Left forelimb (tissue), 1 donor: ENCODE measurements at places on chromosomes 7 and 10.
A peak's percentile ranks its signal among the peaks of the same experiment; 100 is the strongest.

GRCh38 chr10:70950037-70950436, 61.7 kb upstream of the PCBD1 start:
- DNase-seq: no peak

- no peak for DNase-seq
These were observed at the start of gene ATOH7 for GRCh38 chr10:68231817-68232251. ATOH7 (minus strand) TSS chr10:68232113; CDS start chr10:68231677, 436 bp downstream.

GRCh38 chr7:55233001-55233400, 132.1 kb upstream of the LANCL2 start:
- no peak for DNase-seq

DNA sequence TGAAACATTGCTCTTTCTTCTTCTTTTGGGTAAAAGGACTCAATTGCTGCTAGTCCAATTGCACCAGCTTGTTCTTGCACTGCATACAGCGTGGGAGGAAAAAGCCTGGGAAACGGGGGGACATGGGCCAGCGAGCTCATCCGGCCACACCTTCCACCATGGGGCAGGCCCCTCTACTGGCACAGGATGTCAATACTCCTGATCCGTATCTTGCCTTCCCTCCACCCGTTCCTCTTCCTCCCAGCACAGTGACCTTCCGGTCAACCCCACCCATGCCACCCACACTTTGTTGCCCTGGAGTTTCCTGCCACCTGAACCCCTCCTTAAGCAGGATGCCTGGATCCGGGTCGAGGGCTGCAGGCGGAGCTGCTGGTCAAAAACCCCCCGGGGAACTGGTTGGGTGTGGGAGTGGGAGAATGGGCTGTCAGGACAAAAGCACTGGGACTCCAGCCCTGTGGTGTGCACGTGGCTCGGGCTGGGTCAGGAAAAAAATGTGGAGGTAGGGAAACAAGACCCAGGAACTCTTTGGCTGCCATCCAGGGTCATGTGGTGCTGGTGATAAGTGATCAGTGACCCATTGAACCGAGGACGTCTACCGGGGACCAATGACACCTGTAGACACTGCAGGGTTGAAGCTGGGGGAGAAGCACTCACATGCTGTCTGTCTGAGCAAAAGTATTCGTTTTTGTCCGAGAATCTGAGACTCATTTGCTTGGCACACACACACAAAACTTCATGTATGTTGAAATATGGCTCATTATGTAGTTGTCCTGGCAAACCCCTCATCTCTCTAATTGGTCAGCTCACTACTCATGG, 8.1 kb downstream of the IL2RA start:
- no peak for DNase-seq

GRCh38 chr10:130466271-130466997, 330.2 kb downstream of the GLRX3 start:
- DNase-seq: no peak

DNA sequence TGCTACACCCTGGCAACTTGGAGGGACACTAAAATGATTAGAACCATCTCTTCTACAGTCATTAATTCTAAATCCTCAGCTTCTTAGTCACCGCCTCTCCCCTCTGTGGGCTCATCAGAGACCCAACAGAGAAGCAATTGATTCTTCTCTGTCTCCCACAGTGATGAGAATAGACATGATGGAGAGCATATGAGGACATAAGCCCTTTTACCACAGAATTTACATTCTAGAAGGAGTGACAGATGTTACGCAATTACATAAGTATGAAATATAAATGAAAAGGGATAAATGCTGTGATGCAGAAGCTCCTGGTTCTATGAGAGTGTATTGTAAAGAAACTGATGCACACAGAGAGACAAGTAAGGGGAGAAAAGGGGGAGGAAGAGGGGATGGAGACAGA, 18.1 kb upstream of the ABCB5 start:
- no peak for DNase-seq

DNA sequence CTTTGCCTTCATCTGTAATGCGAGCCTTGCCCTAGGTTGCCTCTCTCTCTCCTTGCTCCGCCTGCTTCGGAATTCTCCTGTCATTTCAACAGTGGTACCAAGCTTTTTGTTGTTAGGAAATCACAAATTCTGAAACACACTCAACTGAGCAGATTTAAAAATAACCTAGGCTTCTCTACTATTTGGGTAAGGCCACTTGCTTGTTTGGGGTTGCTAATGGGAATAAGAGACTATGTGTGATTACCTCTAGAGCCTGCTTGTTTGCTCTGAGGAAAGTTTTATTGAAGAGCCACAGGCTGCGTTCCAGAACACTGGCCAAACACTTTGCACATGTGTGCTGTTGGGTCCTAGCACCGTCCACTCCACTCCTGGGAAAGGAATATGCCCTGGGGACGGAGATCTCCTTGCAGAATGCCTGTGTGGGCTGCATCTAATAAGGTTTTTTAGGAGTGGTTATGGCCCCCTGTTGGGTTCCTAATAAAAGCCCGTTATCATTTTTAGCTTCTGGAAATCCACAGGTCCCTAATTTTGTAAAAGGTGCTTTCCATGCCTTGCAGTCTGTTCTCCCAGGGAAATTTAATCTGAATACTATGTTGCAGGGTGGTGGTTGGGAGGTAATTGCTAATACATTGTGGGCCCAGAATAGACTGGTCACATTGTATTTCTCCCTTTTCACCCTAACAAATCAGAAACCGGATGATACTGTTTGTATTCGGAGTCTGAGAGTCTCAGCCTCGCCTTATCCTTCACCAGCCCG, 68.7 kb upstream of the KLF6 start:
- no peak for DNase-seq

DNA sequence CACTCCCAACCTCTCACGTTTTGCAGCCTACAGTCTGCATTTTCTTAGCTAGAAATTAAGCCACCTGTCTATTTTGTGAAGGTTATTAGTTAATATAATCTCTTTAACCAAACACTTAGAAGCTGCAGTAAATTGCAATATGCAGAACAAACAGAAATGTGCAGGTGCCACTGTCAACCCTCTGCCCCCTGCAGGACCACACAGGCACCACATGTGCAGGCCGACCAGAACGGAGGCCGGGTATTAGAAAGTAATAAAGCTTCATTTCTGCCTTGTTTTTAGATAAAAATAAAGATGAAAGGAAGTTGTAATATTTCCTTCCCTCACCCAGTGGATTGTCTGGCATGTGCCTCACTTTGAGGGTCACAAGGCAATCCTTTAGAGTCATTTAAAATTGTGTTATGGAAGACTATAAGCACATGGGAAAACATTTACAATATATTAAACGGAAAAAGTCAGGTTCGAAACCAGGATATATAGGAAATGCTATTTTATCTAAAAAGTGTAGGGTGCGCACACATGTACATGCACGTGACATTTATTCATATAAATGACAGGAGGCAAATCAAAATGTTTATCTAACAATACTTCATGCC, 158.2 kb downstream of the ARHGAP12 start:
- DNase-seq: no peak

- DNase-seq: no peak
These were observed 226.4 kb upstream of the HABP2 start for GRCh38 chr10:113326160-113327111.

- no peak for DNase-seq
These were observed 202.0 kb downstream of the WDR11 start for GRCh38 chr10:121053151-121053550.

- DNase-seq: no peak
These were observed 395.8 kb upstream of the NPVF start for GRCh38 chr7:25624051-25624450.

- no peak for DNase-seq
These were observed 257.1 kb downstream of the GATA3 start for GRCh38 chr10:8311526-8312070.

DNA sequence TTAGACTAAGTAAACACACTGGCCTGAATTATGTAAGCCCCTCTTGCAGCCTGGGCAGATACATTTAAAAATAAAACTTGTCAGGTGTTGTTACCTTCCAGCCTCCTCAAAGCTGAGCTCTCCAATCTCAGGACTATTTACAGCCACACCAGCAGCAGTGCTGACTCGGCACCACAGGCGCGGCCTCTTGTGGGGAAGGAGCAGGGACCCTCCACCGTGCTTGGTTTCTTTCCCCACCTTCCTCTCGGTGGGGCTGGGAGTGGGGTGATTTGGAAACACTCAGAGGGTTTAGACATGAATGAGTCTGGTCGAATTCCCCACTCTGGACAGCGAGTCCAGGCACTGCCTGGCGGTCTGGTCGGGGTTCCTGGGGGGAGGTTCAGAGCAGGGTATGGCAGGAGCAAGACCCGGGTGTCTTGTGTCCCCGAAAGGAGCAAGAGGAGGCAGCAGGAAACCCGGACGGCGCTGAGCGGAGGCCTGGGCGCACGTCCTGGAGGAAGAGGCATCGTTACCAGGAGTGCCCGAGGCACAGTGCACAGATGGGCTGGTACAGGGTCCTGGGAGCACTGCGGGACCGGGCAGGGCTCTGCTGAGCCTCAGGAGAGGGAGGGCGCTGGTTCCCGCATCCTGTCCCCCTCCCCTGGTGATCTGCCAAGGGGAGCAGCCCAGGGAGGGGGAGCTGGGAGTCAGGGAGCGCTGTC, 29.2 kb upstream of the CFAP46 start:
- no peak for DNase-seq

DNA sequence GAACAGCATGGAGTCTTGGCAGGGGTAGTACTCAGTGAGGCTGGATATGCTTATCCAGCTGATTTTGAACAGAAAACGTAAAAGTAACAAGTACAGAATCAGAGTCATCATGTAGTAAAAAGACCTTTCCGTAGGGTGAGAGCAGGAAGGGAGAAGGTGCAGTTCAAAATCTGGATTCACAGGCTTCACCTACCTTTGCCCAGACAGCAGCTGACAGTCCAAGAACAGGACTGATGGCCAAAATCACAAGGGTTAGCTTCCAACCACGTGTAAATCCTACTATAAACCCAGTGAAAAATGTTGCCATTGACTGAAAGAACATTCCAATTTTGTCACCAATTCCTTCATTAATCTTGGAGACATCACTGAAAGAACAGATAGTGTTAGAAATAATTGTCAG, 34.8 kb downstream of the ABCB1 start:
- no peak for DNase-seq

DNA sequence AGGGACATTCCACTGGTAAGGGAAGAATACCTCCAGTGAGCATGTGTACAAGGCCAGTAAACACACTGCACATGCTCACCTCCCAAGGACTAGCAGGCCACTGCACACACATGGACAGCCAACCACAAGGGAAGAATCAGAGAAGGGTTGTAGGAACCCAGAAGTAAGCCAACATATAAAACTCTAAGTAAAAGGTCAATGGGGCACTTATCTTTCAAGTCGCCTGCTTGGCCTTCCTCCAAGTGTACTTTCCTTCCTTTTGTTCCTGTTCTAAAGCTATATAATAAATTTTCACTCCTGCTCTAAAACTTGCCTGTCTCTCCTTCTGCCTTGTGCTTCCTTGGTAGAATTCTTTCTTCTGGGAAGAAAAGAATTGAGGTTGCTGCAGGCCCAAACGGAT, 33.0 kb downstream of the ORC5 start:
- no peak for DNase-seq

GRCh38 chr10:75230600-75231038, 5.1 kb downstream of the COMTD1 start:
- peak; percentile 83 for DNase-seq

GRCh38 chr7:105325216-105325904, 63.4 kb downstream of the SRPK2 start:
- no peak for DNase-seq

DNA sequence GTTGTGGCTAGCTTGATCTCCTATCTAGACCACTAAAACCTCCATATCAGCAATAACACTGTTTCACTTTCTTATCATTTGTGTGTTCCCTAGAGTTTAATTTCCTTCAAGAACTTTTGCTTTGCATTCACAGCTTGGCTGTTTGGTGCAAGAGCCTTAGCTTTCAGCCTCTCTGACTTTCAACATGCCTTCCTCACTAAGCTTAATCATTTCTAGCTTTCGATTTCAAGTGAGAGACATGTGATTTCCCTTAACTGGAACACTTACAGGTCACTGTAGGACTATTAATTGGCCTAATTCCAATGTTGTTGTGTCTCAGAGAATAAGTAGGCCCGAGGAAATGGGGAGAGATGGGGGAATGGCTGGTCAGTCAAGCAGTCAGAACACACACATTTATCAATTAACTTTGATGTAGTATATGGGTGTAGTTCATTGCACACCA, 10.6 kb upstream of the BPGM start:
- DNase-seq: no peak

GRCh38 chr10:9605231-9605630, 1412.4 kb upstream of the CELF2 start:
- DNase-seq: no peak

DNA sequence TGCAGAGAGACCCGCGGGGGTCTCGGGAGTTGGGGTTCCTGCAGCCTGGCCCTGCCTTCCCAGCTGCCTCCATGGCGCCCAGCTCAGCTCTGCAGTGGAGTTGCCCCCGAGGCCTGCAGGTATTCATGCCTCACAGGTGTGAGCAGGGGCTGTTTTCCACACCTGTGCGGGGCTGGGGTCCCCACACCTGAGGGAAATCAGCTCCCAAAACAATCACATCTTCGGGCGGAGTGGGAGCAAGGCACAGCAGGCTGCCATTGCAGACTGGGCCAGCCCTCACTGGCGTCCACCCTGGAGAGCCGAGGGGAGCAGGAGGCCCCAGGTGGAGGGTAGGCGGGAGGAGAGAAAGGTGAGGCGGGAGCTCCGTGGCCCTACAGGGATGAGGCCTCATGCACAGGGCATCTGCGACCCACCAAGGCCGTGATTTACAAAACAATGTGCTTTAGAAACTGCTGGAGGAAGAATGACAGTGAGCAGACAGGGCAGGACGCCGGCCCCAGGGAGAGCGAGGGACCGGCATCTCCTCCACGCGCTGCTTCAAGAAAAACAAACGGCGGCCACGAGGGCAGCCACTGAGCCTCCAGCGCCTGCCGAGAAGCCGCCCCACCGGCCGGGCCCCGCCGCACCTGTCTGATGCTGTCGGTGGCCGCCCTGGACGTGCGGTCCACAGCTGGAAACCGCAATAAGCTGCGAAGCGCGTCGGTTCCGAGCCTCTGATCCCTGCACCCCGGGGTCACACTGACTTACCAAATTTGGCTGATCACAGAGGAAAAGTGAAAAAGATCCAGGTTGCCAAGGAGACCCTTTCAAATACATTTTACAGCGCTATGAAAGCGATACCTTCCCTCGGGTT, 53.0 kb upstream of the PDGFA start:
- no peak for DNase-seq

GRCh38 chr7:113099284-113099919, 12.8 kb upstream of the GPR85 start:
- DNase-seq: no peak

GRCh38 chr10:103551619-103552602, 58.4 kb downstream of the NEURL1 start:
- no peak for DNase-seq

GRCh38 chr10:100780324-100780723, 34.9 kb downstream of the PAX2 start:
- DNase-seq: no peak
